ENCODE measurements at places on chromosomes 3 and 15. TPM values are rescaled to one million over a fixed set of nuclear protein-coding genes. Genes with fewer than 3 reads are reported as not detected.

DNA sequence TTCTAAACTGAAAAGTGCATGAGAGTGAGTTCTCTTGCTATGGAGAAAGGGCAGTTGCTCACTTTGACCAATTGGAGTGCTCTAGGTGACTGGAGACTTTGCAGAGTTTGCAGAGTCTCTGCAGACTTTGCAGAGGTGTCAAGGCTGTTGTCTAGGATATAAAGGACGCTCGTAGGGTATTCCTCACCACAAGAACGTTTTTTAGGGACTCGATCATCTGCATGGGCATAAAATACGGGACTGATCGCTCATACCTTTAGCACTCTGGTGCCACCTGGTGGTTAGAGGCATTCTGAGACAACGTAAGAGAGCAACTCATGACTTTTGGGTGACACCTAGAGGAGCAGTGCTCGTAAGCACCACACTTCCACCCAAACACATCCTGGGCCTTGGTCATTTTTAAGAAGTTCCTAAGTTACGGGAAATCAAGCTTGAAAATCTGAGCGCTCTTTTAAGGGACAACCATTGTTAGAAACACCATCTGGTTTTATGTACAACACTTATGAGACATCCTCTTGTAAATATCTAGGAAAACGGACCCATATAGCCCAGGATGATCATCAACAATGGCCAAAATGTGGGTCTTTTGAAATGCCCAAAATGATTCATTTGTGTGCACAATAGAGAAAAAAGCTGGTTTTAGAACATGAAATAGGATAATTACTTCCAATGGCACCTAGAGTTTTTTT is 51.6 kb upstream of the XCR1 start:
- DNase-seq = peak; percentile 92

DNA sequence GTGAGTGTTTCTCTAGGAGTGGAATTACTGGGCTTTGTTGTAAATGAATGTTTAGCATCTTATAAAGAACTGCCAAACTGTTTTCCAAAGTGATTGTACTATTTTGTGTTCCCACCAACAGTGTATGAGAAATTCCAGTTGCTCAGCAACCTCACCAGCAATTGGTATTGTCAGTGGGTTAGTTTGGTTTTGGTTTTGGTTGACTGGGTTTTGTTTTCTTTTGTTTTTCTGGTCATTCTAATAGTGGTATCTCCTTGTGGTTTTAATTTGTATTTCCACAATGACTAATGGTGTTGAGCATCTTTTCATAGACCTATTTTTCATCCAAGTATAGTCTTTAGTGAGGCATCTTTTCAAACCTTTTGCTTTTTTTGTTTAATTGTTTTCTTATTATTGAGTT is 27.1 kb downstream of the FILIP1L start:
- DNase-seq = peak; percentile 77

- no peak for DNase-seq
These were observed at the start of gene B3GNT5 for GRCh38 chr3:183252973-183253527. TSS of gene B3GNT5 (plus strand) at chr3:183253253. CDS start at chr3:183269799, 16,546 bp downstream.

Gene CRABP1
- total RNA-seq = not detected

- DNase-seq = no peak
These were observed 78.7 kb downstream of the TMEM266 start for GRCh38 chr15:76138436-76138835.

DNA sequence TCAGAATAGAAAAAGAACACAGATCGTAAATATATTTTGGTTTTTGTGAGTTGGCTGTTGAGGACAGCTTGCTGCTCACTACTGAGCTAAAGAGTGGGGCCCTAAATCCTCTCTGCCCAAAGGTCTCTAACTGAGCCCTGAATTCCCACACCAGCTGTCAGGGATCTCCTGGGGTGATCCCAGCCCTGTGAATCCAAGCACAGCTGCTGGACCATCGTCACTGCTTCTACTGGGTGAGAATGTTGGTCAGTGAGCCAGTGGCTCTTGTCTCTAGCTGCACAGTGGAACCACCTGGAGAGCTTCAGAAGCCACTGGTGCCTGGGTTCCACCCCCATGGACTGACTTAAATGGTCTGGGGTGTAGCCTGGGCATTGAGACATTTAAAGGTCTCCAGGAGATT is 90.5 kb upstream of the IL12A start:
- no peak for DNase-seq

DNA sequence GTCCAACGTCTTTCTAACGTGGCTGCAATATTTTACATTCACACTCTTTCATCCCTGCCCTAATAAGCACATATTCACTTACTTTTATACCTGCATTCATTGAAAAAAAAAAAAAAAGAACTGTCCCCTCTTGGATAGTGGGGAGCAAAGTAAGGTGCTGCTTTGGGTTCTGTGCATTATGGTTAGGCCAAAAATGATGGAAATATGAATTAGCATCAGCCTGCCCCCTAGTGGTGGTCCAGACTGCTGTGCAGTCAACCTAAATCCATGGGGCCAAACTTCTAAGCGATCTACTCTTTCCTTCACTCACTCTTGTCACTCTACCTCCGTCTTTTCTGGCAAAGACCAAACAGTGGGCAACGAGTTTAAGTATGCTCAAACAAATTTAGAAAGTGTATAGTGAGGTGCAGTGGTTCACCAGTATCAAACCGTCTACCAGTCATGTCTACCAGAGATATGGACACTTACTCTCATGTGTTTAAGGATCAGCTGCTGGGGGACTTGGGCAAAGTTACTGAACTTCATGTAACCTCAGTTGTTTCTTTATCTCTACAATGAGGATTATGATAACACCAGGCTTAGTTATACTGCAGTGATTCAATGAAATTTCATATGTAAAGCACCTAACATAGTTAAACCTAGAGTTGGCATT is 61.5 kb upstream of the GRM7 start:
- peak; percentile 60 for DNase-seq

DNA sequence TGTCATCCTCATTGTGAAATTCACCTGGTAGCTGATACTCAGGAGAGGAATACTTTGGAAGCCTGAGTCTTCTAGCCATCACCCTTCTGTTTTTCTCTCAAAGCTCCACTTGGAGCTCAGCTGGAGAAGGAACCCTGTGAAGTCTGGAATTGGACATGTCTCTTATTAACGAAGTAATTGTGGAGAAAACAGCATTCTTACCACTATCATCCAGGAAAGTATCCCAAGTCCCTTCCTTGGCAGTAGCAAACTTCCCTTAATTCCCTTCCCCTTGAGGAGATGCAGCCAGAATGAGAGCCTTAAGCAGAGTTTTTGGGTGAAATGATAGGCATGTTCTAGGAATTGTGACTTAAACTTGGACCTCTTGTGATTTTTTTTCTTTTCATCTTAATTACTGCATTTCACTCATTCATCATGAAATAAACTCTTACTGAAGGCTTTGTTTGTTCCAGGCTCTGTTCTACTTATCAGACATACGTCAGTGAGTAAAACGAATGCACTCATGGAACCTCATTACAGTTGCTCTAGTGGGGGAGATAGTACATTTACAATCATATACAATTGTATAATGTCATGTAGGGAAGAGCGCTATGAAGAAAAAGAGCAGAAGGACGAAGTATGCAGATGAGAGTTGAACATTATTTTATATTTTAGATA is 30.5 kb upstream of the TCF12 start:
- no peak for DNase-seq

Gene PSTPIP1
- total RNA-seq = 0.38 TPM

DNA sequence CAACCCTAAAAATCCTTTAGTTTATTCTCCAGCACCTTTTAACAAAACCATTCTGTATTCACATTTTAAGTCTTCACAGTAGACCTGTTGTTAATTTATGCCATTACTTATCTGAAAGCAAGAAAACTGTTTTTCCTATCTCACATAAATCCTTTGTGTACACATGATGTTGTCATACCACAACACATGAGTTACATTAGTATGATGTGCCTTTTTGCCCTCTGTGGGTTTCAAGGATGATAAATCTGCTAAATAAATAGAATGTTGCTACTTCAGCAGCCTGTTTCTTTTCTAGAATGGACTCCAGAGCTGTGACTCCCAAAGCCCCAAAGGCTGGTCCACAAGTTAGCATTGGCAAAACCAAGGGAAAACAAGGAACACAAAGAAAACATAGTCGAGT is 151.6 kb downstream of the SERPINI1 start:
- peak; percentile 33 for DNase-seq

GRCh38 chr3:152298393-152299248 is 29.9 kb downstream of the MBNL1 start:
- DNase-seq = peak; percentile 92

Gene SERPINI2
- total RNA-seq = not detected

- peak; percentile 15 for DNase-seq
These were observed 35.8 kb upstream of the BCL2L10 start for GRCh38 chr15:52148403-52148802.

GRCh38 chr3:181730316-181730715 is 18.6 kb downstream of the SOX2 start:
- DNase-seq = no peak

- no peak for DNase-seq
These were observed 80.1 kb downstream of the ST8SIA2 start for GRCh38 chr15:92473756-92474155.

- no peak for DNase-seq
These were observed 57.9 kb upstream of the NPAP1 start for GRCh38 chr15:24617646-24618045.

DNA sequence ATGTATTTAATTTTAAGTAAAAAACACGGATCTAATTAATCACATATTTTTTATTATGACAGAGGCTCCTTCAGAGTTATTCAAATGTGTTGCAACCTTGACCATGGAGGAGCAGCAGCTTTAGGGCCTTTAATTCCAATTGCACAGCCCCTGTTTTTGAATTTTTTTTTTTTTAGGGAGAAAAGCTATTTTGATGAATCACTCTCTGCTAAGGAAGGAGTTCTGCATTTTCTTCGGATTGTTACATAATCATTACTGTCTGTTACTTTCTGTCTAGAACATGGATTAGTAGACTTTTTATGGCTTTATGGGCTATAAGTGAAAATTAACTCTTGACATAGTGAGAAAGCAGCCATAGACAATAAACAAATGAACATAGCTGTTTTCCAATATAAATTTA is 90.8 kb downstream of the MCTP2 start:
- peak; percentile 53 for DNase-seq

- no peak for DNase-seq
These were observed 13.8 kb upstream of the ZNF662 start for GRCh38 chr3:42892169-42892568.

DNA sequence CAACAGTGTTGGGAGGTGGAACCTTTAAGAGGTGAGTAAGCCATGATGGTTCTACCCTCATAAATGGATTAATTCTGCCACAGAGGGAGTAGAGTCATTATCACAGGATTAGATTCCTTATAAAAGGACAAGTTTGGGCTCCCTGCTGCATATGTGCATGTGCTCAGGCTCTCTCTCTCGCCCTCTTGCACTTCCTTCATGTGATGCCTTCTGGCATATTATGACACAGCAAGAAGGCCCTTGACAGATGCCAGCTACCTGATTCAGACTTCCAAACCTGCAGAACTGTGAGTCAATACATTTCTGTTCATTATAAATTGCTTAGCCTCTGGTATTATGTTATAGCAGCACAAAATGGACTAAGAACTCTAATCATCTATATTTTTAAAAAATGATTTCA is 205.3 kb downstream of the CTNNB1 start:
- no peak for DNase-seq

DNA sequence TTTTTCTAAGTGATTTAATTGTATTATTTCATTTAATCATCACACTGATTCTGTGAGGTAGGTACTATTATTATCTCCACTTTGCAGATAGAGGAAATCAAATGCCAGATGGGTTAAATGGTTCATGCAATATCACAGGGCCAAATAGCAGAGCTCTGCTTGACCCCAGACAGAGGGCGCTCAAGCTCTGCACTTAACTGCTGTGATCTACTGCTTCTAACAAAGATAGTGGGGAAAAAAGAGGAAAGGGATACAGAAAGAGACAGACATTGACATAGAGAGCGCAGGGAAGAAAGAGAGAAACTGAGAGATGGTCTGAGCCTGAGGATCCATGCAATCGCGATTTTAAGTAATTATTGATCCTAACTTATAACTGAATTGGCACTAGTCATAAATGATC is 279.1 kb upstream of the THRB start:
- DNase-seq = peak; percentile 68

DNA sequence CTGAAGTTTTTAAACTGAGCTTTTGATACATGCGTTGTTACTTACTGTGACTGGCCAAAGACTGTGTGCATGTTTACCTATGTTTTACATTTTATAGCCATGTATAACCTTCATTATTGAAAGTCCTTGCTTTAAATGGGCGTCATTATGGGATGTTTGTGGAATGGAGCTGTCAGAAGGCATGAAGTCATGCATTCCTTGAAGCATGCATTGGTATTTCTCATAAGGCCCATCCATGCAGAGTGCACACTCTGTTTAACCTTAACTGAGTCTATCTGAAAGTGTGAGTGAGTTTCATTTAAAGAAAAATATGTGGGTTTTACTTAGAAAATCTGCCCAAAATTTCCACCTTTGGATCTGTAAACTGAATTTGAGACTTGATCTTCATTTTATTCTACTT is 51.1 kb downstream of the PSMD6 start:
- peak; percentile 75 for DNase-seq

- DNase-seq = no peak
These were observed 15.3 kb downstream of the PYDC2 start for GRCh38 chr3:191476066-191476772.

Gene OXTR
- total RNA-seq = 269 TPM

DNA sequence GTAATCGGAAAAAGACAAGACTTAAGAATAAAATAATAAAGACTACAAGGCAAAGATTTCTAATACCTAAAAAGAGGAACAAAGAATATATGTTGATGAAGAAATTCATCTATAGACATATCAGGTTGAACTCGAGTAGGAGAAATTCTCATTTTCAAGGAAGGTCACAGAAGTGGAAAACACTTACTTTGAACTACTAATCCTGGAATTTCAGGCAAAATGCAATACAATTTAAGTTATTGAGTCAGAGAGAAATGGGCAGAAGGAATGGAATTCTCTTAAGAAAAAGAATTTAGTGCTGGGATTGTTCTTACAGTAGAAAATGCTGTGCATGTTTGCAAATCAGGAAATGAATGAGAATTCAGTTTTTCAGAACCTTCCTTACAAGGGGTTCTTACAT is 135.9 kb upstream of the TGFBR2 start:
- peak; percentile 67 for DNase-seq

Gene FETUB
- not detected for total RNA-seq

DNA sequence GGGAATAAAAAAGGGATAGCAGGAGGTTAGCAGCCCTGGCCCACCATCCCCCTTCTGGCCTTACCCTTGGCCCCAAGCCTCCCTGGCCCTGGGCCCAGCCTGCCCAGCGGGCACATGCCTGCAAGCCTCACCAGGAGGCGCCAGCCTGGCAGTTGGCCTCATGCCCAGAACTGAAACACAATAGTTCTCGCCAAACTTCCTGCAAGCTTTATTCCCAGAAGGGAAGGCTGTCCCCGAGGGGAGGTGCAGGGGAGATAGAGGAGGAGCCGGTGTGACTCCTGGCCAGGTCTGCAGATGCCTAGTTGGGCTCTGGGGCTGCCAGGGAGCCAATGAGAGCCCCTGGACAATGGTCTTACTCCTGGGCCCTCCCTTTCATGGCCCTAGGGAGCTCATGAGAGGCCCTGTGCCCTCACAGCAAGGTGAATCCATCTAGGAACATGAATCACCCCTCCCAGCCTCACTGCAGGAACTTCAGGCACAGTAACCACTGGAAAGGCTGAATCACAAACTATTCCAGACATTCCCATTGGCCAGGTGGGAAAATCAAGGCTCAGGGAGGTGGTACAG is 4.0 kb downstream of the CCDC33 start:
- peak; percentile 86 for DNase-seq

Gene GCHFR
- total RNA-seq = 0.54 TPM

GRCh38 chr15:63715818-63716217 is 117.9 kb downstream of the HERC1 start:
- peak; percentile 39 for DNase-seq

GRCh38 chr15:66802025-66803001 is 100.3 kb downstream of the SMAD6 start:
- DNase-seq = peak; percentile 65

- DNase-seq = no peak
These were observed 40.3 kb downstream of the MBNL1 start for GRCh38 chr3:152309031-152309430.
